ENCODE measurements at places on chromosomes 3 and 15.

DNA sequence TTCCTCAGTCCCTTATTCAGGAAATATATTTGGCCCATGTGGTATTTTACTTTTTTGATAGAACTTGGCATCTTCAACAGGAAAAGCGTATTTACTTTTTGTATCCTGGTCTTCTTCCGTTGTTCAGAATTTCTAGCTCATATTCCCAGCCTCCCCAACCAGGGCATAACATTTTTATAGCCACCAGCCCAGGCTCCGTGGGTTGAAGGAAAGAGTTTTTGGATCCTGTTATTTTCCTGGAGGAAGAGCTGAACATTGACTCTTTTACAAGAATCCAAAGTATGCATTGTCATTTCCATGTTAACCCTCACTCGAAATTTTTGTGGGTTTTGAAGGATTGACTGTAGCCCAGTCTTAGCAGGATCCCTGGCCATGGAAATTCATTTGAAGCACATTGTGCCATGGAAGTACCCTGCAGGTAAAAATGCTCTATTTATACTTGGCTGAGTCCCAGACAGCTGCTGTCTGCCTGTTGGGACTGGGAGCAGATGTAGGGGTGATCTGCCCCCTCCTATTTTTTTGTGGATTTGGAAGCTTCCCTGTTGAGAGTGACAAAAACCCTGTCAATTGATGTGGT lies 98.8 kb downstream of the AKAP13 start:
- no peak for DNase-seq

- DNase-seq: no peak
These were observed 83.9 kb downstream of the MEGF11 start for GRCh38 chr15:66169625-66170024.

- peak; percentile 81 for DNase-seq
These were observed 610 bp upstream of the SATB1 start for GRCh38 chr3:18425641-18426257.

GRCh38 chr3:99843590-99844258 lies 26.1 kb downstream of the CMSS1 start:
- peak; percentile 47 for DNase-seq

DNA sequence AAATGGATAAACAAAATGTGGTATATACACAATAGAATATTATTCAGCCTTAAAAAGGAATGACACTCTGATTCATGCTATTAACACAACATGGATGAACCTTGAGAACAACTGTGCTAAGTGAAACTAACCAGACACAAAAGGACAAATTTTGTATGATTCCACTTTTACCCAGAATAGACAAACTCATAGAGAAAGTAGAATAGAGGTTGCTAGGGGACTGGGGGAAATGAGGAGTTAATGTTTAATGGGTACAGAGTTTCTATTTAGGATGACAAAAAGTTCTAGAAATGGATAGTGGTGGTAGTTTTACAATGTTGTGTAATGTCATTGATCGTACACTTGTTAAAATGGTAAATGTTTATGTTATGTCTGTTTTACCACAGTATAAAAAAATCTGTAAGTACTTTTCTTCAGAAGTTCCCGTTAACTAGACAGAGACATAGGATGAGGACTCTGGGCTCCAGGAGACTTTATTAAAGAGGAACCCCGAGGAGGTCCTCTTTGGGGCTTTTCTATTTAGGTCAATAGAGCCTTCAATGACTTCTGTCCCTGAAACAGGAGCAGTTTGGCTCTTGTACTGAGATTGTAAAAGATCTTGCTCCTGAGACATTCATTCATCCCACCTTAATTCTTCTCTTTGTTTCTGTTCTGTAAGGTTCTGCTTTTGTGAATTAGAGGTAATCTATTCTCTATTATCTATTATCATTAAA lies 24.5 kb downstream of the ABHD6 start:
- DNase-seq: no peak

DNA sequence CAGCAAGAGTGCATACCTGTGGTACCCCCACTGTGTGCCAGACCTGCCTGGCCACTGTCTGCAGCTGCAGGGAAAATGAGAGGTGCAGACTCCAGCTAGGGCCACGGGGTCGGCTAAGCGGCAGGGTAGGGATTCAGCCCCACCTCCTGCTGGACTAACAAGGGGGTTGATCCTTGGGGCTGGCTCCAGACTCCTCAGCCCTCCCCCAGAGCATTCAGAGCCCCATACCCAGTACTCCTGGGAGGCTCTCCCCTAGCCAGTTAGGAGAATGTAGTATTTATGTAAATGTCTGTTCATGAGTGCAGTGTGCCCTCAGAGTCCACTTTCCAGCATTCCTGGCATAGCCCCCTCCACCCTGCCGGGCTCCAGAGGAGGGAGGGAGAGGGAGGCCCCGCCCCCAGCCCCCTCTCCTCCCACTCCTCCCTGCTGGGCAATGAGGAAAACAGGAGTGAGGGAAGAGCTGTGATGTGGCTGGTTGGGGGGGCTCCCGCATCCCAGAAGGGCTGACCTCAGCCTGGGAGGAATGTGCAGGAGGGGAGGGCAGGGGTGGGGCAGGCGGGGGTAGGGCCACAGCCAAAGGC lies 4.5 kb upstream of the SEMA3B start:
- DNase-seq: peak; percentile 87

GRCh38 chr3:184391266-184391665 lies 11.4 kb downstream of the CHRD start:
- DNase-seq: no peak

DNA sequence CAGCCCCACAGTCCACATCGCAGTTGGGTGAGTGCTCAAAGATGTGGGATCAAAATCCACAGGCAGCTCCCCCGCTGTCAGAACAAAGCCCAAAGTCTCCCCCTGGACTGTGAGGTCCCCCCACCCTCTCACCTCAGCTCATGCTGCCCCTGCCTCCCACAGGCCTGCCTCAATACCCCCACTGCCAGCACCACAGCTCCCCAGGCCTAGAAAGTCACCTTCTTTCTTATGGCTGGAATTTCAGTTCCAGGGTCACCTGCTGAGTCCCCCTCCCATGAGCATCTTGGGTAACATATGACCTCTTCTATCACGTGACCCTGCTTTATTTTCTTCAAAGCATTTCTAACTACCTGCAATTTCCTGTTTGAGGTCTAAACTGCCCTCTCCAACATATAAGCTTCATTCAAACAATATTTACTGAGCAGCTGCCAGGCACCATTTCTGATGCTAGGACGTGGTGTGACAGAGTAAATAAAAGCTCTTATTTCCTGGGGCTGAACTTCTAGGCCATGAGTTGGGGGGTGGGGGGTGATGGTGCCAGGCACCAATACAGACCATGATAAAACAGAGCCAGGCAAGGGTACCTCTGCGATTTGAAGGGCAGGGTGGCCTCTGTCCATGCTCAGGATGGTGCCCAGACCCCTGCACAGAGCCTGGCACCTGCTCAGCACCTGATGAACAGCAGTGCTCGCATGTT lies 2.4 kb upstream of the TMEM89 start:
- no peak for DNase-seq

- no peak for DNase-seq
These were observed 23.7 kb downstream of the FILIP1L start for GRCh38 chr3:100090669-100091005.

GRCh38 chr3:47056705-47057104 lies 77.2 kb downstream of the NBEAL2 start:
- no peak for DNase-seq

GRCh38 chr3:195196266-195196665 lies 74.7 kb downstream of the XXYLT1 start:
- peak; percentile 41 for DNase-seq

DNA sequence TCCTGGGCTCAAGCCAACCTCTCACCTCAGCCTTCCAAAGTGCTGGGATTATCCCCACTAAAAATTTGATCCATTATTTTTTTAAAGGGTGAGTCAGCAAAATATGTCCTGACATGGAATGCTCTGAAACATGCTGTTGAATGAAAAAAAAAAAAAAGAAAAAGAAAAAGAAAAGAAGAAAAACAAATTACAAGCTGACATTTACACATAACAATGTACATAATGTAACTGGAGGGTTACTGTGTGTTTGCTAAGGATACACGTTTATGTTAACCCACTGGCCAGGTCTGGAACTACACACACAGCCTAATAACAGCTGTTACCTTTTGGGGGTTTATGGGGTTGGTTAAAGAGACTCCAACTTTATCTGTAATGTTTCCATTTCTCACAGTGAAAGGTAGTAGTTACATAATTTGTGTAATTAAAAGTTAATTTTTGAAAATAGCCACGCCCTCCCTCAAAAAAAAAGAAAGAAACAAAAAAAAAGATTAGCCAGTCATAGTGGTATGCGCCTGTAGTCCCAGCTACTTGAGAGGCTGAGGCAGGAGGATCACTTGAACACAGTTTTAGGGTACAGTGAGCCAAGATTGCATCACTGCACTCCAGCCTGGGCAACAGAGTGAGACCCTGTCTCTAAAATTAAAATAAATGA lies 3.1 kb upstream of the MESP2 start:
- DNase-seq: no peak

- DNase-seq: no peak
These were observed 97.7 kb upstream of the P2RY1 start for GRCh38 chr3:152737021-152737908.

DNA sequence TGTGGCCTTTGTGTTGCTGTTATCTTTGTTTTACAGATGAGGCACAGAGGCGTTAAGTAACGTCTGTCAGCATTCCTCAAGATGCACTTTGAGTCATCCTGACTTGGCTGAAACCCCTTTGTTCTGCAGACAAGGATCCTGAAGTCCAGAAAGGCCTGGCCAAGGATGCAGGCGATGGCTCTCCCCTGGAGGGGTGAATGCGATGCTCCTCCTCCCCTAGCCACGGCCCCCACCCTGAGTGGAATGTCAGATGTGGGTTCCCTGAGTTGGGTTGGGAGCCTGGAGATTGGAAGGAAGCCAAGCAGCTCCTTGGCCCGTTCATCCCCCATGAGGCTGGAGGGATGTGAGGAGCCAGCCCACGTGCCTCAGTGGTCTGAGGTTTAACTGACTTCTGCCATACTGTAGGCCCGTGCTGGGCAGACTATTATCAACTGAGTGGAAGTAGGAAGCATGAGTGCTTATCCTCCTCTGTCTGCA lies 43.3 kb downstream of the POMGNT2 start:
- DNase-seq: no peak

GRCh38 chr3:102573483-102574028 lies 138.7 kb downstream of the ZPLD1 start:
- DNase-seq: no peak

DNA sequence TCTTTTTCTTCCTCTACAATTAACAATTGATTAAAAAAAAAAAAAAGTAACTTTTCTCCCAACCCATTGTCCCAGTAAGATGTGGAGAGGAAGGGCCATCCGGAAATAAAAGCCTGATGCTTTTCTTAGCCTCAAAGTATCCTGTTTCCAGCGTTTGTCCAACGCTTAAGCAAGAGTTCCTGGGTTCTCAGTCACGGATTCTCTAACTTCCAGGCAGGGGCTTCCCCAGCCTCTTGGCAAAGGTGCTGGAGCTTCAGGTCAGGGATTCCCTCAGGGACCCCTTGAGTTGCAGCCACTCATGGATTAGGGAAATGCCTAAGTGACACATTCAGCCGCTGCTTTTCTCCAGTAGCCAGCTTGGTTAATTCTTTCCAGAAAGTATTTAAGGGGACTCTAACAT lies 22.3 kb upstream of the C2CD4B start:
- DNase-seq: no peak

- no peak for DNase-seq
These were observed 420.0 kb downstream of the ROBO2 start for GRCh38 chr3:77459926-77460325.

Measured in retina (tissue), 1 donor.